Renal cortex interstitium (tissue), 15 donors: ENCODE measurements at places on chromosomes 3 and 15.

DNA sequence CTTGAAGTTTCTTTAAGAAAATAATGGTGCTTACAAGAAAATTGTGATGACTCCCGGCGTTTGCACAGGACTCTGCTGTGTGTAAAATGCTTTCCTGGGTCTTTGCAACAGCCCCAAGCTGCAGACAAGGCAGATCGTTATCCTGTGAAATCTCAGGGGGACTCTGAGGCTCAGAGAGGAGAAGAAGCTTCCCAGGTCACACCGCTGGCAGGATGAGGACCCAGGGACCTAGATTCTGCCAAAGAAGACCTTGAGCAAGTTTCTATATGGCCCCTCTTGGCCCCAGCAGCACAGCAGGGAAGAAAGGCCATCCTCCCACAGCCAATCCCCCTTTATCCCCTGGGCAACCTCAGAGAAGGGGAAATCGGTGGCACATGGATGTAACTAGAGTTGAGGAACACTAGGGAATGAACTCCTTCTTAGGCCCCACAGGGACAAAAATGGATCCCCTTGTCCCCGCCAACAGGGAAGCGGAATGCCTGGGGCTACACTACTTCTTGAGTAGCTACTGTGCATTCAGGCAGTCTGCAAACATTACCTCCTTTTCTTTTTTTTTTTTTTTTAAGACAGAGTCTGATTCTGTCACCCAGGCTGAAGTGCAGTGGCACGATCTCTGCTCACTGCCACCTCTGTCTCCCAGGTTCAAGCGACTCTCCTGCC is 72.8 kb downstream of the CPN2 start:
- no peak for DNase-seq

GRCh38 chr3:127590282-127590592 is 296 bp downstream of the TPRA1 start:
- DNase-seq, result no peak

GRCh38 chr15:39079296-39079847 is 501.5 kb upstream of the THBS1 start:
- no peak for DNase-seq

- DNase-seq, result no peak
These were observed 36.3 kb downstream of the APBA2 start for GRCh38 chr15:28921919-28922706.

DNA sequence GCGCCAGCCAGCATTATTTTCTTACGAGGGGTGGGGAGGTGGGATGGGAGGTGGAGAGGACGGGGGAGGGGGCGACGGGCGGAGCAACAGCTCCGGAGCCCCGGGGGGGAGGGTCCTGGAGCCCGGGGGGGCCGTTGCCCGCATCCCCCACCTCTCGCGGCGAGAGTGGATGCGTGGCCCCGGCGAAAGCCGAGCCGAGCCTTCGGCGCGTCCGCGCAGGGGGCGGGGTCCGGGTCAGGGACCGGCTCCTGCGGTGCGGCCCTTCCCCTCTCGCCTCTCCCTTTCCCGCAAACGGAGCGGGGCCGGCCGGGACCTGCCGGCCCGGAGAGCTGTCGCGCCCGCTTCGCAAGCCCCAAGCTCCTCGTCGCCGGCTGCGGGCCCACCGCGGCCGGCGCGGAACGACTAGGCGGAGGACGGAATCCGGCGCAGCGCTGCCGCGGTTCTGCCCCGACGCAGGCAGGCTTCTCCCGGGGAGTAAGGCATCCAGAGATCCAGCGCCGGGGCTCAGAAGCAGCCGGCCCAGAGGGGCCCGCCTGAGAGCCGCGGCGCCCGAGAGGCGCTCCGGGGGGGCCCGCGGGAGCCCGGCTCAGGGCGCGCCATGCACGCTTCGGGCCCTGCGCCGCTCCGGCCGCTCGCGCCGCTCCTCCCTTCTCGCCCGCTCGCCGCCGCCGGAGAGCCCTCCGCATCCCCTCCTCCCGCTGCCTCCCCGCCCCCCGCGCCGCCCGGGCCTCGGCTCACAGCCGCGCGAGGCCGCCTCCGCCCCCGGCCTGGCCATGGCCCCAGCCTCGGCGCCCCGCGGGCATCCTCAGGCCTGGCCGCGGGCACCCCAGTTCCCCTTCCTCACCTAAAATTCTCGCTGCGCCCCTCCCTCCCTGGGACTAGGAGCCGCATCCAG is 459 bp upstream of the ADCY5 start:
- peak; percentile 29 for DNase-seq

GRCh38 chr3:128378631-128379347 is 87.9 kb downstream of the DNAJB8 start:
- DNase-seq, result no peak

DNA sequence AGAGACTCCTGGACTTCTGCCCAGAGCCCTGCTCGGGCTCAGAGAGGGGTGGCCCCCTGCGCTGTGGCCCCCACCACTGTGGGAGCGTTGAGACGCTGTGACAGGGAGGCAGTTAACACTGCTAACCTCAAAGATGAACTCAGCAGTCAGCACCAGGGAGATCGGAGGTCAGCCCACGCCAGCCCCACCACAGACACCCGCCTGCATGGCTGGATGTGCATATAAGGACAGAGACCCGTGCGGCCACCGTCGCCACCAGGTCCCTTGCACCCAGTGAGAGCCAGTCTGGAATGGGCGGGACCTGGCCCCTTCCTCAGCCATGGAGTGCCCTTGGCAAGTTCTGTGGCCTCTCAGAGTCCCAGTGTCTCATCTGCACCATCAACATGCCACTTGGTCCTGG is 48.5 kb upstream of the FURIN start:
- no peak for DNase-seq

- no peak for DNase-seq
These were observed 91.2 kb downstream of the AQP9 start for GRCh38 chr15:58229297-58229768.

GRCh38 chr15:80003171-80003570 is 32.2 kb upstream of the BCL2A1 start:
- no peak for DNase-seq

DNA sequence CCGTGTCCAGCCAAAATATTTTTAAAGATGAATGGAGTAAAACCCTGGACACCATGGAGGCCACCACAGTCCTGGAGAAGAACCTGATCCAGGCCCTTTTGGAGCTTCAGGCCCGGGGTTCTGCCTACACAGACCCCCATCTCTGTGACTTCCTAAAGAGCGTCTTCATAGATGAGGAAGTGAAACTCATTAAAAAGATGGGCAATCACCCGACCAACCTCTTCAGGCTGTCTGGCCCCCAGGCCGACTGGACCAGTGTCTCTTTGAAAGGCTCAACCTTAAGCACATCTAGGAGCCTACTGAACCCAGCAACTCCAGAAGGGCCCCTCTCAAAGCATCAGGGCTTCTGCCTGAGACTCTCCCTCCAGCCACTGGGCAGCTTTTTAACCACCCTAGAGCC is 107.9 kb upstream of the FAM174B start:
- no peak for DNase-seq

DNA sequence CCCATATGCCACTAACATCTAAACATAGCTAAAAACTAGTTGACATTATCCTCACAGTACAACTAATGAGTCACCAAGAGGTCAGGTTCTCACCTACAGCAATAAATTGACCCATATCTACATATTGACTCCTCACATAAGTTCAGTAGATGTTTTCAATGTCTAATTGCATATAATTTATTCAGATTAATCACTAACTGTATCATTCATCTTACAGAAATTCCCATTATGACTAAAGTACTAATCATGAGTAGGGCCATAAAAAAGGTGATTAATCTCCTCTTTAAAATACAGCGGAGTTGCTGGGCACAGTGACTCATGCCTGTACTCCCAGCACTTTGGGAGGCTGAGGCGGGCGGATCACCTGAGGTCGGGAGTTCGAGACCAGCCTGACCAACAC is 82.4 kb upstream of the ST3GAL6 start:
- DNase-seq, result no peak

DNA sequence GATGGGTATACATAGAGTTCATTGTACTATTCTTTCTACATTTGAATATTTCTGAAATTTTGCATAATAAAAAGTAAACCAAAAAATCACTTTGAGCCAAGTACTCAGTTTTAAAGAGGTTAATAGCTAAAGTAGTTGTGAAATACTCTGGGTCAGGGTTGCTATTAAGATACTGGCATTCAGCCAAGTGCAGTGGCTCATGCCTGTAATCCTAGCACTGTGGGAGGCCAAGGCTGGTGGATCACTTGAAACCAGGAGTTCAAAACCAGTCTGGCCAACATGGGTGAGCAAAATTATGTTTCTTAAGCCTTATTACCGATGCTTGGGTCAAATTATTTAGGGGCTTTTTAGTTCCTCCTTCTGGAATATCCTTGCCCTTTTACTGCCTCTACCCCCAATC is 122.0 kb upstream of the MELTF start:
- no peak for DNase-seq

DNA sequence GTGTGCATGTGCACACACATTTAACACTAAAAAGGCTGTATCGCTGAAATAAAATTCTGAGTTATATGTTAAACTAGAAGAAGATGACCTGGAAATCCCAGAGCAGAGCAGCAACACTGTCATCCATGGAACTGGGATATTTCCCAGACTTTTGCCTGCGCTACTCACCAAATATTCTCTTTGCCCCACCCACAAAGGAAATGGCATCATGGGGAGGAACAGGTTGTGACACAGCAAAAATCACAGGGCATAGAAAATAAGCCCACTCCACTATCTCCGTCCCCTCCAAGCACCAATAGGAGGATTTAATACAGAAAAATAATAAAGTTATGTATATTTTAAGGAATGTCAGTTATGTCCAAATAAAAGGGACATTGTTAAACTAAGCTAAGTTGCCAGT is 71.7 kb downstream of the COL8A1 start:
- DNase-seq, result no peak

- no peak for DNase-seq
These were observed 51.4 kb upstream of the RNF7 start for GRCh38 chr3:141686466-141687291.

DNA sequence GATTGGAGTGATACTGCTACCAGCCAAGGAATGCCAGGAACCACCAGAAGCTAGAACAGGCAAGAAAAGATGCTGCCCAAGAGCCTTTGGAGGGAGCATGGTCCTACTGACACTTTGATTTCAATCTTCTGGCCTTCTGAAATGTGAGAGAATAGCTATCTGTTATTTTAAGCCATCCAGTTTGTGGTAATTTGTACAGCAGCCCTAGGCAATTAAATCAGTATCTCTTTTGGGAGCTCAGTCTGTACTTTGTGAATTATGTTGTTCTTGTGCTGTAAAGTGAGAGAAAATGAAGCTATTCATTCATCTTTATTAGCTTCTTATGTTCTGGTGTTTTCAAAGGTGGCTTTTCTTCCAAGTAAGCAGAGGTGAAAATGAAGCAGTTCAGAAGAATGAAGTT is 381.3 kb downstream of the PDCD6IP start:
- DNase-seq, result no peak

- no peak for DNase-seq
These were observed 196.7 kb upstream of the TPRG1 start for GRCh38 chr3:188974856-188975599.

GRCh38 chr15:69849232-69849610 is 248.5 kb downstream of the TLE3 start:
- no peak for DNase-seq

GRCh38 chr15:65382921-65383320 is 5.1 kb upstream of the IGDCC3 start:
- no peak for DNase-seq

DNA sequence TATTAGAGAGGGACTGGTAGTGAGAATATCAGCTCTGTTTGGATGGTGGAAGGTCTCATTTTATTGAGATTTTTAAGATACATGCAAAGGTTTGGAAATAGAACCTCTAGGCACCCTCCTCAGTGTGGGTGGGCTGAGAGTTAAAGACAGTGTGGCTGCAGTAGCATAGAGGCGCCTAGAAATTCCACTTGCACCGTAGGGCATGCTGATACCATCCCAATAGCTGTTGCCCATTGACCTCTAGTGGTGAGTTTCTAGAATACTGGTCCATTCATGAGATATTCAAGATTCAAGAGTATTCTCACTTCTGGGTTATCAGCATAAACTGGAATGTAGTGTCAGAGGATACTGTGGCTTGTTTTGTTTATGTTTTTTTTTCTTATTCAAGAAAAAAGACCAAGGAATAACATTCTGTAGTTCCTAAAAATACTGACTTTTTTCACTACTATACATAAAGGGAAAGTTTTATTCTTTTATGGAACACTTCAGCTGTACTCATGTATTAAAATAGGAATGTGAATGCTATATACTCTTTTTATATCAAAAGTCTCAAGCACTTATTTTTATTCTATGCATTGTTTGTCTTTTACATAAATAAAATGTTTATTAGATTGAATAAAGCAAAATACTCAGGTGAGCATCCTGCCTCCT is 87.2 kb downstream of the TGFBR2 start:
- no peak for DNase-seq

DNA sequence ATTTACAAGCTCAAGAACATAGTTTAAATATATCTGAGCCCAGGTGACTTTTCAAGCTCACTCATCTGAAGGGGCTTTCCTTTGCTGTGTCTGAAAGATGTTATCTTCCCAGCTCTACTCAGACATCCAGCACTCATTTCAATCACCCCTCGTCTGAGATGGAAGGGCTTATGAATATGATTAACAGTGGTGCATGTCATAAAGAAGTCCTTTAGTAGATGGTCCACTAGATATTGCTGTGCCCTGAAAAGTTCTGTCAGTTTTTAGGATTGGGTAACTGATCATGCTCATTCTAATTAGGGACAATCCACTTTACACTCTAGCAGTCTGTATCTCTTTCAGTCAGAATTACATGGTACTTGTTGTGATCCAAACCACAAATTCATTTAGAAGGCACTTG is 28.3 kb downstream of the RETNLB start:
- DNase-seq, result no peak

- DNase-seq, result no peak
These were observed 38.4 kb downstream of the RAB11A start for GRCh38 chr15:65907661-65908060.

- no peak for DNase-seq
These were observed 89.5 kb downstream of the HES1 start for GRCh38 chr3:194225418-194225812.

DNA sequence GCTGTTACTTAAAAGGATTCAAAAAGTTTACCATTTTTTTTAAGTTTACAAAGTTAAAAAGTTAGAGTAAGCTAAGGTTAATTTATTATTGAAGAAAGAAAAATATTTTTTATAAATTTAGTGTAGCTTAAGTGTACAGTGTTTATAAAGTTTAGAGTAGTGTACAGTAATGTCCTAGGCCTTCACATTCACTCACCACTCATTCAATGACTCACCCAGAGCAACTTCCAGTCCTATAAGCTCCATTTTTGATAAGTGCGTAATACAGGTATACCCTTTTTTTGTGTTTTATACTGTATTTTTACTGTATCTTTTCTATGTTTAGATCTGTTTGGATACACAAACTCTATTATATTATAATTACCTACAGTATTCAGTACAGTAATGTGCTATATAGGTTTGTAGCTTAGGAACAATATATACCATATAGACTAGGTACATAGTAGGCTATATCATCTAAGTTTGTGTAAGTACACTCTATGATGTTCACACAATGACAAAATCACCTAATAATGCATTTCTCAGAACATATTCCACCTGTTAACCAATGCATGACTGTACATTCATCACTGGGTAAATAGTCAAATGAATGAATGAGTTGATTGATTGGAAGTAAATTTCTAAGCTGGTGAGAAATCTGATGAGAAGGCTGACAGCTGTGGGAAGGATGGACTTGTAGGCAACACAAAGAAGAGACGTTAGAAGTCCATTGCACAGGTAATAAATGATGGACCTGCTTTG is 95.2 kb upstream of the CDIN1 start:
- DNase-seq, result no peak

GRCh38 chr15:36658898-36659639 is 79.6 kb downstream of the CDIN1 start:
- no peak for DNase-seq

GRCh38 chr3:114293838-114294535 is at the start of gene TIGIT:
TSS of gene TIGIT (plus strand) at chr3:114294028. CDS start at chr3:114294062, 34 bp downstream.
- no peak for DNase-seq
